ENCODE measurements at places on chromosomes 5 and 9. TPM values are rescaled to one million over a fixed set of nuclear protein-coding genes. Genes with fewer than 3 reads are reported as not detected.

- no peak for DNase-seq
Measured at GRCh38 chr5:113128082-113128481, 151.5 kb downstream of the DCP2 start.

DNA sequence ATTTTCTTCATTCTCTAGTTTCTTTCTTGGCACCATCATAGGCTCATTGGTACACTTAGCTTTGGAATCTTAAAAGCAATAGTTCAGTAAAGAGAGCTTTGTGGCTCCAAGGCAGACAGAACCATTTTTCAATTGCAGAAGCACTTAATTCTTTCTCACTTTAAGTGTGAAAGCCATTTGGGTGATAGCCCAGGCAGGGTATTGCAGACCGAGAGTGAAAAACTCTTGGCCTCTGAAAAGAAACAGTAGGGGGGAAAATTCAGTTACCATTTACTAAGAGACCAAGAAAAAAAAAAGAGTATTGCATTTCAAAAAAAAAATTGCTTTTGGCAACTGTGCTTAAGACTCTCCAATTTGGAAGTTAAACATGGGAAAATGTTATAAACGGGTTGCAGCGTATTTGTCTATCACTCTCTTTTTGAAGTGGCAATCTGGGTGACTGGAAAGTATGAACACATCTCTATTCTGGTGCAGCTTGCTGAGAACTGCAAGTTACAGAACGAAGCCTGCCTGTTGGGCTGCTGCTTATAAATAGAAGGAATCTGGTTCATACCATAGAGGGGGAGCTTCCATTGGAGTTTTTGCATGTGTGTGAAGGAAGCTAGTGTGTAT is 170.5 kb downstream of the TLE4 start:
- DNase-seq: no peak

DNA sequence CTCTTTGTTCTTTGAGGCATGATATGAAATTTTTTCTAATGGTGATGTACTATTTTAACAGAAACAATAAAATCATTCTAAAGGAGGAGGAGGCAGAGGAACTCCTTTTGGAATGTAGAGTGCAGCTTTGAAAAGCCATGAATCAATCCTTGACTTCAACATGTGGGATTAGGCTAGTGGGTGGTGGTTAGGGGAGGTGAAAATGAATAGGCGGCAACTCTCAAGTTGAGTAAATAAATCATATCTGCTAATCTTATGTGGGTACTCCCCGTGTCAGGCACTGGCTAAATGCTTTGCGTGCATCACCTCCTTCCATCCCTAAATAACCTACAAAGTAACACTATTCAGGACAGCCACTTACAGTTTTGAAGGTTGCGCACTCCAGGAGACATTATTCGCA is 35.1 kb downstream of the FAM81B start:
- no peak for DNase-seq

DNA sequence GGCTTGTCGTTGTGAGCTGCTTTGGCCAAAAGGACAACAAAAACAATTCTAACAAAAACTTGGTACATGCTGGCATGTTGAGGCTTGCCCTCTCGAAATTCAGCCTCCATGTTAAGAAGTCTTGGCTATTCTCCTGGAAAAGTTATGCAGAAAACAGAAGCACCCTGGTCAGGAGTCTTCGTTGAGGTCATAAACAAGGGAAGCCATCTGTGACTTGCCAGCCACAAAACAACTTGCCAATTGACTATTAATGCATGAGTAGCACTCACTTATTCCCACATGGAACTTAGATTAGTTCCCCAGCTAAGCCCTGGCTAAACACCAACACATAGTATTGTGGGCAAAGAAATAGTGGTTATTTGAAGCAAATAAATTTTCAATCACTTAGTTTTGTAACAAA is 521.0 kb upstream of the CHD1 start:
- DNase-seq: no peak

The LHX2 gene
- total RNA-seq: not detected

GRCh38 chr9:73441890-73442818 is 290.5 kb downstream of the ANXA1 start:
- no peak for DNase-seq

The IFNA13 gene
- total RNA-seq: not detected

The IRX2 gene
- total RNA-seq: 5.6 TPM

- DNase-seq: no peak
Measured at GRCh38 chr5:14501353-14502293, 80.0 kb upstream of the OTULINL start.

The WDR38 gene
- not detected for total RNA-seq

DNA sequence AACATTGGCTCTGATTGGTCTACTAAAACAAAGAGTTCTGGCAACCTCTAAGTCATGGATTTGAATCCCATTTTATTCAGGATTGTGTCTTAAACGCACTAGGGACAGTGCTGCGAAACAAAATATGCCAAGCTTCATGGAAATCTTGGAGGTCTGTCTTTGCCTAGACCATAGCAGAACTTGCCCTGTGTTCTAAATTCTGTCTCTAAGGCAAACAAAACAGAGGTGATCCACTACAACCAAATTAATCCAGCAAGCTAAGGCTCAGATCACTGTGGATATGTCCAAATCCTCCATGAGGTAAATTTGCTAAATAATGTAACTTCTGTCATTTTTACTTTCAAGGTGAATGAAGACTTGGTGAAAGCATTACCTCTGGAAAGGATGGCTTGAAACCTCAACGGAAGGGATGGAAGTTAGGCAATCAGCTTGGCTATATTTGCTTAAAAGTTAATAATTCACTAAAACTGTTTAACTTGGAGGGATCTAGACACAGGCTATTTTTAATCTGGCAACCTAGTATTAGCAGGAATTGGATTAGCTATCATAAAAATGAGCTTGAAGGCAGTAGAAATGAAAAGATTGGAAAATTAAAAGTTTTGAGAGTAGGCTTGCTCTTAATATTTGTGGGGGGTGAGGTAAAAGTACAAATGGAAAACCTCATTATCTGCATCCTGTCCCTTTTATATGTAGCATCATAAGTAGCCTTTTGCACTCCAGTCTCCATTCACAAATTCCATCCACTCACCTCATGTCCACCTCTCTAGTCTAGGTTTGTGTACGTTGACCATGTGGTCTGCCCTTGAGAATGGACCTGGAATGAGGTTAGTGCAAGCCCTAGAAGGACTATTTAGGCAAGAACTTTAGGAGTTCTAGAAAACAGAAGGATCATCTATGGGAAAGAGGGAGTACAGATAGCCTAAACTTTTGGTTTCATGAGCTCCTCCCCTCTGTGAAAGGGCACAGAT is 176.2 kb downstream of the SMC2 start:
- no peak for DNase-seq

The GLT6D1 gene
- not detected for total RNA-seq

DNA sequence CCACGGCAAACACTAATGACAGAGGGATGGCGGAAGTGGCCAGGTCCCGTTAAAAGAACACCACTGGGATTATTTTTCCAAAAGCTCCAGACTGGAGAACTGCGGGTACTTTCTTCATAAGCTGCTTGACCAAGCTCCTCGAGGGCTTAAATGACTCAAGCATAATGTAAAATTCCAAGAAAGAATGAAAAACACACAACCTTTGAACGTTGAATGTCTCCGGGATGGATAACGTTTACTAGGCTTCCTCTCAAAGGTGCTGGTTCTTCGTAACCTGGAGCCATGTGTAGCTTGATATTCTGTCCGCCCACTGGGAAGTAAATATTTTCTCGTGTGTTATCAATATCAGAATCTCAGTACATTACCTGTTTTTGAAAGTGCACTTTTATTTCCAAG is 67.6 kb downstream of the EPB41L4B start:
- no peak for DNase-seq

DNA sequence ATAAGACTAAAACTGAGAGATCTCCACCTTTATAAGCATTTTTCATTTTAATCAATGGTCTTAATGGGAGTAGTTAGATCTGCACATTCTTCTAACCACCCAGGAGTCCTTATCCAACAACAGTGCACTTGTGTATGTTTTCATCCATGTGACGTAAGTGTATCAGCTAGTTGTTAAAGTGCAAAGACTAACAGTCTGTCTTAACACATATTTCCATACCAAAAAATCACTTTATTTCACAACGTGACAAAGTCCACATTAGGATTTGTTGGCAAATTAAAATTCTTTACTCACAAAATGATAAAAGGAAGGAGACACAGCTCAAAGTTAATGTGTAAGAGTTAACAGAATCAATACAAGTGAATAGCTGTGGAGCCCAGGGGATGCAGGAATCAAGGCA is 1.9 kb upstream of the SMC2 start:
- no peak for DNase-seq
